Fibroblast of skin of right quadriceps (primary cell): ENCODE measurements at places on chromosomes 4 and X.
A peak's percentile ranks its signal among the peaks of the same experiment; 100 is the strongest.

DNA sequence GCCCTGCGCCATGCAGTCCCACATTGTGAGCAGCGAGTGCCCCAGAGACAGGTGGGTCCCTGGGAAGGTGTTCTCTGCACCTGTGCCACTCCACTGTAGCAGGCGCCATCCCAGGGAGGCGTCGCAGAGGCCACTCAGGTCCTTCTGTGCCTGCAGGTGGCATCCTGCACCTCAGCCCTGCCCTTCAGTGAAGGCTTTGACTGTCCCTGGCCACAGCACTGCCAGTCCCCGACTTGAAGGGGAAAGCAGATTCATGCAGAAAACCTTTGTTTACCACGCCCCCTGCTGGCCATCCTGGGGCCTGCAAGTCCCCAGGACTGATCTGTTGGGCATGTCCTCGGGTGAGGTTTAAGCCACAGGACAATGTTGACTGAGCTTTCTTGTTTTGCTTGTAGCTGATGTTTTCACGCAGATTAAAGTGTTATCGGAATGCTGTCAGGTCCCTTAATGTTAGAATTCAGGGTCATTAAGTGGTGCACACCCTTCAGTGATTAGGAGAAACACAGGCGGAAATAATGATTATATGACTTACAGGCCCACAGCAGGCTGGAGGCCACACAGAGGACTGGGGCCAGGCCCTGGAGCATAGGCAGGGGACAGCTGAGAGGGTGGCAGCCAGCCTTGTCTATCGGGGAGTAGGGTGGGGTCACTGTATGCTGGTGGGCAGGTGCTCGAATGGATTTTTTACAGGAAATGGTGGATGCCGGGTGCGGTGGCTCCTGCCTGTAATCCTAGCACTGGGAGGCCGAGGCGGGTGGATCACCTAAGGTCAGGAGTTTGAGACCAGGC is 5.0 kb downstream of the TACC3 start:
- peak; percentile 72 for DNase-seq

- DNase-seq = no peak
Measured at GRCh38 chr4:71261633-71262121, 77.1 kb upstream of the SLC4A4 start.

DNA sequence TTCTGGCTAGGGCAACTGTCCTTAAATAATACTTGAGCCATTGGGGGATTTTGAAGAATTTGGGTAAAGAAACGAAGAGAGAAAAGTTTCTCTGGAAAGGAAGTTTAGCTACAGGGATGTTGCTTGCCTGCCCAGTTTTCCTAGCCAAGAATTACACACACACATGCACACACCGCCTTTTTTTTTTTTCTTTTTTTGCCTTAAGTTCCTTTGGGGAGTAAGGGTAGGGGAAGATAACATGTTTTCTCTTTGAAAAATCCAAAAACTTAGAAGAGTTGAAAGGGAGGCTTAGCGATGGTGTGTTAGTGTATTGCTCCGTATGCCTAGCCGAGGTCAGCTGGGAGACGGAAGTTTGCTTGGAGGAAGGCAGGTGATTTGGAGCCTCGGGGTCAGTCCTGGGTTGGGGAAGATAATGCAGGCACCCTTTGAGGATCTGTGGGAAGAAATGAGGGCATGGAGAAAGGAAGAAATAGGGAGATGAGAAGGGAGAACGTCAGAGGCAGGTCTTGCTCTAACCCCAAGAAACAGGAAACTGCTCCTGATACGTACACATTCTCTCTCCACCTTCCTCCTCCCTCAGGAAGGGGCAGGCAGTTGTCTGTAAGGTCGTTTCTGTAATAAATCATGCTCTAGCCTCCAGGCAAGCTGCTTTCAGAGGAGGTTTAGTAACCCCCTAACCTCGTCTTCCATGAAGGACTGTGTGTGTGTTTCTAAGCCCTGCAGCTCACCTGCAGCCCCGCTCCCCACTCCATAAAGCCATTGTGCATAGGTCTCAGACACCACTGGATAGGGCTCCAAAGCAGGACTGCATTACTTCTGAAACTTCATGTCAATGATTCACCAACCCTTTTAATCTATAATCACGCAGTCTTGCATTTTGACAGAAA is 10.5 kb downstream of the KLF3 start:
- no peak for DNase-seq

DNA sequence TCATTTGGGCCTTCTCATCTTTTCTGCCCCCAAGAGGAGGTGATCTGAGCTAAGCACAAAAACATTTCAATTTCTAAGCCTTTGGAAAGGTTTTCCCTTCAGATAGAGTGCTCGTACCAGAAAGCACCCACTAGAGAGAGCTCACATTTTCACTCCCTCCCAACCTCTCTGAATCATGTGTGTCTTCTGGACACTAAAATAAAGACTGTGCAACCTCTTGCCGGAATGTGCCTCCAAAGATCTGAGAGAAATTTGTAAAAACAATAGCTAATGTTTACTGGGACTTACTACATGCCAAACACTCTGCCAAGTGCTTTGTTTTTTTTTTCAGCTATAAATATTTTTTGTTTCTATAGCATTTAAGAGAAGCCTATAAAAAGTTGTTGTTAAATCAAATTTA is 120.6 kb upstream of the LNX1 start:
- no peak for DNase-seq

DNA sequence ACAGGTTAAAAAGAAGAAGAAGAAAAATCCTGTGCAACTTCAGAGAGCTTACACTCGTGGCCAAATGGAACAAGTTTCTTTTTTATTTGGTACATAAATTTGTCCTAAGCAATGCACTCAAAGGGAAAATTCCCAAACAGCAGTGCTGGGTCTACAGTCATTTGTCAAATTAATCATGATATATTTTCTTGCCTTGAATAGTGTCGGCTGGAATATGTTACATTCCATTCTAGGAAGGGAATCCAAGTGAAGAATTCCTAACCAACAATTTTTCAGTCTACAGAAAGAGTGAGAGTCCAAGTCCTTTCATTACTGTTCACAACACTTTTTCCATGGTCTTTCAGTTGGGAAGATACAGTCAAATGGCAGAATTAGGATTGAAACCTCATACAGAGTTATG is 63.9 kb downstream of the HAND2 start:
- peak; percentile 48 for DNase-seq

DNA sequence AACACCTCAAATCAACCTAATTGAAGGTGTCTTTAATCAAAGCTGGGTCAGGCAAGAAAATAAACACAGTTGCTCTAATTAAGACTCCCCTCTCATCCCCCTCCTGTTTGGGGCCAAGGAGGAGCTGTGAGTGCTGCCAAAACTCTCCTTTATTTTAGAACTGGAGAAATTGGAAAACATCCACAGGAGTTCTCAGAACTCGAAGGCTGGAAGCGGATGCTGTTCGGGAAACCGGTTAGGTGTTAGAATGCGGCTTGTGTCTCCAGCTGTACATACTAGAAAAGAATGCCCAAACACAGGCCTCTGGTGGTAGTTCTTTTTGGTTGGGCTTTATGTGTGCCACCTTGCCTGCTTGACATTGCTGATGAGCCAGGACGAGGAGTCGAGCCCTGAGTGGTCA is 118.2 kb downstream of the GPR143 start:
- DNase-seq = no peak

DNA sequence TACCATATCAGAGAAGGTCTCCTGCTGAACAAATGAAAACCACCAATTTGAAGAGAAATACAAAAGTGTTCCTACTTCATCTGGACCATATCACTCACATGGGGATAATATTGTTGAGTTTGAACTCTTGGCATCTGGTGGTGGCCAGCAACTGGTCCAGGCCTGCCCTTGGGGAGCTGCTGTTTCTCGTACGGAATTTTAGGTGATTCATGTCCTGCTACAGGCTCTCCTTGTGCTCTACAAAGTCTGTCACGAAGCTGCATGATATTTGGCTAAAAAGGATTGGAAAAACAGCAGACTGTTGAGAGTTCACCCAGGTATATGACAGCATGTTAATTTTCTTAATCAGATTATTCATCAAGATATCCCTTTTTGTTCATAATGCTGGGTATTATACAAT is 42.2 kb downstream of the SEC31A start:
- no peak for DNase-seq

GRCh38 chrX:123481913-123482851 is 250.7 kb downstream of the THOC2 start:
- peak; percentile 27 for DNase-seq
